Lower leg skin (tissue), 4 donors: ENCODE measurements at places on chromosomes 3 and 15.

DNA sequence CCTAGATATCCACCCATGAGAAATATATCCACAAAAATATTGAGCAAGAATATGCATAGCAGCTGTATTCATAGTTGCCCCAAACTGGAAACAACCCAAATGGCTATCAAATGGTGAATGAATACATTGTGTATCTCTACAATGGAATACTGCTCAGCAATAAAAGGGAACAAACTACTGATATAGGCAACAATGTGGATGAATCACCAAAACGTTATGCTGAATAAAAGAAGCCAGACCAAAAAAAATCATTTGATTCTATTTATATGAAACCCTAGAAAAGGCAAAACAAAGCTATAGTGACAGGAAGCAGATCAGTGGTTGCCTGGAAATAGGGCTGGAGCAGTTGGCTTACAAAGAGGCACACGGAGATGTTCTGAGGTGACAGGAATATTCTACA is 15.5 kb upstream of the CMTM7 start:
- DNase-seq = no peak

DNA sequence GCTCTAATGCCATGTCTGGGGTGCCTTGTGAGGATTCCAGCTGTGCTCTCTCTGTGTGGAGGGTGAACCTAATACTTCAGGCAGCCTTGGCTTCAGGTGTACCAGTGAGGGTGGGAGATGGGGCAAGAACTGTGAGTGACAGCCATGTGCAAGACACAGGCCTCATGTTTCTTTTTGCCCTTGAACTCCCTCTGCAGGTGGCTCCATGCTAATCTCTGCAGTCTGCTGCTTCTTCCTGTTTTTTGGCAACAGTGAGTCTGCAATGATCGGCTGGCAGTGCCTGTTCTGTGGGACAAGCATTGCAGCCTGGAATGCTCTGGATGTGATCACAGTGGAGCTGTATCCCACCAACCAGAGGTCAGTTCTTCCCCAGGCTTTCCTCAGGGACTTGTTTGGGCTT is 189.3 kb downstream of the SV2B start:
- no peak for DNase-seq

DNA sequence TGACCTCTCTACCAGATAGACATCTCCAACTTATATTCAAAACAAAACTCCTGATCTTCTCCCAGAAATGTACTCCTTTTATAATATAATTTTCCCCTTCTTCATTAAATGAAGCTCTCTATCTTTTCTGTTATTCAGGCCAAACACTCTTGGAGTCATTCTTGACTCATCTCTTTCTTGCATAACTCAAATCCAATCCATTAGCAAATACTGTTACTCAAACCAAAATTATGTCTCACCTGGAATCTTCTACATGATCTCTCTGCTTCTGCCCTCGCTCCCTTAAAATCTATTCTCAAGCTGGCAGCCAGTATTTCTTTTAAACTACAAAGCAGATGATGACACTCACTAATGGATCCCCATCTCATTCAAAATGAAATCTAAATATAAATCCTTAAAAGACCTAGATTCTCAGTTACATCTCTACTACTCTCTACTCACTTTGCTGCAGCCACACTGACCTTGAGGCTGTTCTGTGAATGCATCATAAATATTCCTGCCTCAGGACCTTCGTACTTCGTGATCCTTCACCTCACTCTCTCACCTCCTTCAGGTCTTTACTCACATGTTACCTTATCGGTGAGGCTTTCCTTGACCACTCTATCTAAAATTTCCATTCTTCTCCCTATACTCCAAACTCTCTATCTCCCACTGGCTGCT is 160.9 kb downstream of the TBC1D5 start:
- no peak for DNase-seq

DNA sequence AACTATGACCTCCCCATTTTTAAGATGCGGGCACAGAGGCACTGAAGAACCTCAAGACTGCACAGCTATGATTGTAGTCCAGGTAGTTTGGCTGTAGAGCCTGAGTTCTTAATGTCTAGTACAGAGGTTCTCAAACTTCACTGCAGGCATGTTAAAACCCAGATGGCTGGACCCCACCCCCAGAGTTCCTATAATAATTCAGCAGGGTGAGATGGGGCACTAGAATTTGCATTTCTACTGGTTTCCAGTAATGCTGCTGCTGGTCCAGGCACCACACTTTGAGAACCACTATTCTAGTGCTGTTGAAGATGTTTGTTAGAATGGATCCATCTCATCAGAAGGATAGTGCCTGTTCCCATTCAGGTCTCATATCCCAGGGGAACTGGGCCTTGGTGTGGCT is 274.9 kb downstream of the ABHD5 start:
- DNase-seq = no peak

GRCh38 chr15:50140983-50141382 is 21.9 kb upstream of the ATP8B4 start:
- no peak for DNase-seq

GRCh38 chr15:52405856-52406255 is 110.3 kb upstream of the MYO5C start:
- DNase-seq = no peak

DNA sequence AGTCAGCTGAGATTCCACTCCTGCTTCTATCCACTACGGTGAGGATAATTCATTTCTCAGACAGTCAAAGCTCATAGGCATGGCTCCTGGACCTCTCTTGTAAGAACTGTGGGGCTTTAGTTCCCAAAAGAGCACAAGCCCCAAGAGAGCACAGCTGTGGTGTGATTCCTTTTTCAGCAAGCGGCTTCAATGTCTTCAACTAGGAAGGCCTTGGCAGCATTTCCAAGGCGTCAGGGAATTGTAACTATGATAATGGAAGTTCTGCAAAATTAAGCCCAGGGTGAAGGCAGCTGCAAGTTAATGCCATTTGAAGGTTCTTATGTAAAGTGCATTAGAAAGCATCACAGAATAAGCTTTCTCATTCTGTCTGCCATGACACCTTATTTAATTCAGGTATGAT is 657.1 kb downstream of the GRM7 start:
- no peak for DNase-seq

DNA sequence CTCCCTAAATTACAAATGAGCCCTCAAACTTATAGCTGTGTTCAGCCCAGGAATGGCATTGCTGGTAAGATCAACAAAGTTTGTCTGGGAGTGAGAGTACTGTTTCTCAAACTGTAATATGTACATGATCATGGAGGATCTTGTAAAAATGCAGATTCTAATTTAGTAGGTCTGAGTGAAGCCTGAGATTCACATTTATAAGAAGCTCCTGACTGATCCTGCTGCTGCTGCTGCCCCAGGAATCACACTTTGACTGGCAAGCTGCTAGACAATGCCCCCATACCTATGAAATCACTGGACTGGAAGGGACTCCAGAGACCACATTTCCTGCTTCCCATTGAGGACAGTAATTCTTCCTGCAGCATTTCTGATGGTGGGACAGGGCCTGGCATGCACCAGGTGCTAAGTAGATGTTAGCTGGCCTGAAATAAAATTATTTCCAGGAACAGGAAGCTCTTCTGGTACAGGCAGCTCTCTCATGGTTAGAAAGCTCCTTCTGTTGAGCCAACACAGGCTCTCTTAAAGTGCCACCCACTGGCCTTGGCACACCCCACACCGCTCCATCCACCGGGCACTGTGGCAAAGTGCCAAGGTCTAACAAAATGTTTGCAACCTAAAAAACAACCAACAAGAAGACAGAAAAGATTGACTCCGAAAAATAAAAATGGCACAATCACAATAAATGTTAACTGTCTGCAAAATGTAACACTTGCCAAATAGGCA is 36.7 kb upstream of the ZNF710 start:
- DNase-seq = no peak

DNA sequence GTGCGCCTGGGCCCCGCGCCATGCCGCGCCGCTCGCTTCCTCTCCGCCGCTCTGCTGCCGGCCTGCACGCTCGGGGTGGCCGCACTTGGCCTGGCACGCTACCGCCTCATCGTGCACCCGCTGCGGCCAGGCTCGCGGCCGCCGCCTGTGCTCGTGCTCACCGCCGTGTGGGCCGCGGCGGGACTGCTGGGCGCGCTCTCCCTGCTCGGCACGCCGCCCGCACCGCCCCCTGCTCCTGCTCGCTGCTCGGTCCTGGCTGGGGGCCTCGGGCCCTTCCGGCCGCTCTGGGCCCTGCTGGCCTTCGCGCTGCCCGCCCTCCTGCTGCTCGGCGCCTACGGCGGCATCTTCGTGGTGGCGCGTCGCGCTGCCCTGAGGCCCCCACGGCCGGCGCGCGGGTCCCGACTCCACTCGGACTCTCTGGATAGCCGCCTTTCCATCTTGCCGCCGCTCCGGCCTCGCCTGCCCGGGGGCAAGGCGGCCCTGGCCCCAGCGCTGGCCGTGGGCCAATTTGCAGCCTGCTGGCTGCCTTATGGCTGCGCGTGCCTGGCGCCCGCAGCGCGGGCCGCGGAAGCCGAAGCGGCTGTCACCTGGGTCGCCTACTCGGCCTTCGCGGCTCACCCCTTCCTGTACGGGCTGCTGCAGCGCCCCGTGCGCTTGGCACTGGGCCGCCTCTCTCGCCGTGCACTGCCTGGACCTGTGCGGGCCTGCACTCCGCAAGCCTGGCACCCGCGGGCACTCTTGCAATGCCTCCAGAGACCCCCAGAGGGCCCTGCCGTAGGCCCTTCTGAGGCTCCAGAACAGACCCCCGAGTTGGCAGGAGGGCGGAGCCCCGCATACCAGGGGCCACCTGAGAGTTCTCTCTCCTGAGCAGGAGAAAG is 951 bp downstream of the GPR62 start:
- DNase-seq = no peak

- no peak for DNase-seq
Observed at GRCh38 chr3:72862314-72863090, 14.3 kb upstream of the SHQ1 start.

- DNase-seq = no peak
Observed at GRCh38 chr3:85560088-85560785, 601.4 kb downstream of the CADM2 start.

DNA sequence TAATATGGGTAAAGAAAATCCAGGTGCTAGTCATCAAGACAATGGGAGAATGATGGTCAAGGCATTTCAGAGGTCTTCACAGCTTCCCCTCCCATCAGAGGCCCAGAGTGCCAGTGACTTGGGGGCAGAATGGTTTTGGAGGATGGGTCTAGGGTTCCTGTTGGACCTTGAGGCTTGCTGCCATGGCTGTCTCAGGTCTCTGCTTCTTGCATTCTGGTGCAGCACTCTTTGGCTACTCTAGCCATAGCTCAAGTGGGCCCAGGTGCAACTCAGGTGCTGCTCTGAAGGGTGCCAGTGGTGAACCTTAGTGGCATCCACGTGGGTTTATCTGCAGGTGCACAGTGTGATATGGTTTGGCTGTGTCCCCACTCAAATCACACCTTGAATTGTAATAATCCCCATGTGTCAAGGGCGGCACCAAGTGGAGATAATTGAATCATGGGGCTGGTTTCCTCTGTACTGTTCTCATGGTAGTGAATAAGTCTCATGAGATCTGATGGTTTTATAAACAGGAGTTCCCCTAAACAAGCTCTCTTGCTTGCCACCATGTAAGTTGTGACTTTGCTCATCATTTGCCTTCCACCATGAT is 48.5 kb upstream of the PEX5L start:
- DNase-seq = no peak

GRCh38 chr3:37766797-37767776 is 94.6 kb upstream of the CTDSPL start:
- no peak for DNase-seq

DNA sequence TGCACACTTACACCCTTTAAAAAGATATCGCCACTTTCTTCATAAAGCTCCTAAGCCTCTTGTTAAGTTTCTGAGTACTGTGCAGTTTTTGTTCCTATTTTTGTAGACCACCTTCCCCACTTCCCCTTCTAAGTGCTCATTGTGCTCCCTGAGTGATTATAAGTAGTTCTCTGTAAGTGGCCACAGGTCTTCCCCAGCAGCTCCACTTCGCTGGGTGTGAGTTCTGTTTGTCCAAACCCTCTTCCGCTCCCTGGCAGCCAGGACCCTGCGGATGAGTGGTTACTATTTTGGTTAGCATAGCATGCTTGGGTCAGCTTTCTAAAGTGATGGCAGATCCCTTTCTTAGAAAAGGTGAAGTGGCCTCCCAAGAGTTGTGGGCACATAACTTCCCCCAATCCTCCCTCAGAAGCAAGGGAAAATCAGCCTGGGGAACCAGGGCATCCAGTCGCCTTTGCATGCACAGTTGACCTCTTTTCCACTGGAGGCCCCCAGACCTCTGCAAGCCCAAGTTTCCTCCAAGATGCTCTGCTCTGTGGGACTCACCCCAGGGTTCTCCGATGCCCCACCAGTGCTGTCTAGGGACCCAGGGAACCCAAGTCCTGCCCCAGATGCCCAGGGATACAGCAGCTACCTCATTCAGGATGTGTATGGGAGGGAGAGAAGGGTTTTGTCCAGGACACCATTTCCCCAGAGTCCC is 69.6 kb downstream of the ATP10A start:
- DNase-seq = no peak

GRCh38 chr3:41907330-41908073 is 54.4 kb downstream of the ULK4 start:
- DNase-seq = no peak

GRCh38 chr15:39140060-39140604 is 440.7 kb upstream of the THBS1 start:
- DNase-seq = no peak

- no peak for DNase-seq
Observed at GRCh38 chr15:48109856-48110531, 10.8 kb upstream of the SLC24A5 start.

DNA sequence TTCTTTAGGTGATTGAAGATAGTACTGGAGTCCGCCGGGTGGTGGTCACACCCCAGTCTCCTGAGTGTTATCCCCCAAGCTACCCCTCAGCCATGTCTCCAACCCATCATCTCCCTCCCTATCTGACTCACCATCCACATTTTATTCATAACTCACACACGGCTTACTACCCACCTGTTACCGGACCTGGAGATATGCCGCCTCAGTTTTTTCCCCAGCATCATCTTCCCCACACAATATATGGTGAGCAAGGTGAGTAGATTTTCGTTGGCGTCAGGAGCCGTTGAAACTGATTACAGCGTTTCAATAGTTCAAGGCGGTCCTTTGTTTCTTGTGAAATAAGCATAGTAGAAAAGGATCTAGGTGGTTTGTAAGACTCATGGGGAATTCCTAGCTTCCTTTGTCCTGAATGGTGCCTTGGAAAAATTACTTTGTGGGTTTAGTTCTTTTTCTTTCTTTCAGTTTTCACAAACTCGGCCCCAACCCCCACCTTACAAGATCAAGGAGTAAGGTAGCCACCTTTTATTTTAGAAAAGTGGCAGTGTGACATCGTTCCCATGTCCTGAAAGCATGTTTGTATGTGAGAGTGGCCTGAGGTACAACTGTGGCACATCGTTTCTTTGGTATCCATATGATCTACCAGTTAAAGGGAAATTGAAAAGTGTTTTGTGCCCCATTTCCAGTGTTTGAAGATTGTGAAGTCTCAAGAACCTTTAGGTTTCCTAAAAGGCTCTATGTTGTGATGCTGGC is 200.6 kb downstream of the GHSR start:
- no peak for DNase-seq

DNA sequence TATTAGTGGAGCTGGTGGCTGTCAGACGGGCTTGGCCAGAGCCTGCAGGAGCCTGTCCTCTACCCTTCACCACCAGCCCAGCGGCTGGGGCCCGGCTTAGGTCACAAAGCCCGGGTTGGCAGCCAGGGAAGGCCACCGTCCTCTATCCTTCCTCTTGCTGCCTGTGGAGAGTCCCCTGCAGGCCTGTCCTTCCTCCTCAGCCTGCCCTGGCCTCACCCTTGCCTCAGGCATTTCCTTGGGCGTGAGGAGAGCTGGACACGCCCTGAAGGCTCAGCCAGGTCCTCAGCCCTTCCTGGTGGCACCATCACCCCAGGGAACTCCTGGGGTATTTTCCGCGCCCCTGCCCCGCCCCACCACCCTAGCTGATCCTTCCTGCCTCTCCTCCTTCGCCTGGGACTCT is 7.7 kb downstream of the CHAC1 start:
- DNase-seq = no peak

GRCh38 chr15:81950841-81951414 is 94.9 kb downstream of the MEX3B start:
- no peak for DNase-seq
